ENCODE measurements at places on chromosomes 2 and 18. TPM values are rescaled to one million over a fixed set of nuclear protein-coding genes. Genes with fewer than 3 reads are reported as not detected.

- H3K4me1 ChIP-seq, result peaks cover 3% of the 10 kb centered on the region
- H3K36me3 ChIP-seq, result no peaks in the 10 kb centered on the region
- no peak overlapping the region for H3K4me3 ChIP-seq
- DNase-seq, result no peak
- no peak overlapping the region for H3K27ac ChIP-seq
- no peaks in the 10 kb centered on the region for H3K27me3 ChIP-seq
These were observed 144.7 kb downstream of the ZNF516 start for GRCh38 chr18:76350134-76351025.

GRCh38 chr2:47309952-47310800, 92.8 kb upstream of the MSH2 start:
- no peak overlapping the region for H3K4me3 ChIP-seq
- DNase-seq, result peak; percentile 62
- H3K4me1 ChIP-seq, result peaks cover 5% of the 10 kb centered on the region
- H3K27me3 ChIP-seq, result no peaks in the 10 kb centered on the region
- no peaks in the 10 kb centered on the region for H3K36me3 ChIP-seq
- H3K27ac ChIP-seq, result no peak overlapping the region

GRCh38 chr2:20584399-20585358, 66.2 kb downstream of the HS1BP3 start:
- DNase-seq, result peak; percentile 97
- no peak overlapping the region for H3K4me3 ChIP-seq
- H3K4me1 ChIP-seq, result peaks cover 36% of the 10 kb centered on the region
- peak overlapping the region; percentile 93 for H3K27ac ChIP-seq
- H3K27me3 ChIP-seq, result no peaks in the 10 kb centered on the region

- no peak for DNase-seq
- no peaks in the 10 kb centered on the region for H3K36me3 ChIP-seq
- no peak overlapping the region for H3K4me3 ChIP-seq
- H3K27ac ChIP-seq, result no peak overlapping the region
- no peaks in the 10 kb centered on the region for H3K27me3 ChIP-seq
These were observed 109.7 kb downstream of the ATL2 start for GRCh38 chr2:38267270-38267925.

- no peaks in the 10 kb centered on the region for H3K27me3 ChIP-seq
- no peak overlapping the region for H3K4me3 ChIP-seq
- no peak overlapping the region for H3K27ac ChIP-seq
- H3K36me3 ChIP-seq, result no peaks in the 10 kb centered on the region
- H3K4me1 ChIP-seq, result peaks cover 4% of the 10 kb centered on the region
These were observed 1.7 kb downstream of the MRPS9 start for GRCh38 chr2:105039559-105039958.

DNA sequence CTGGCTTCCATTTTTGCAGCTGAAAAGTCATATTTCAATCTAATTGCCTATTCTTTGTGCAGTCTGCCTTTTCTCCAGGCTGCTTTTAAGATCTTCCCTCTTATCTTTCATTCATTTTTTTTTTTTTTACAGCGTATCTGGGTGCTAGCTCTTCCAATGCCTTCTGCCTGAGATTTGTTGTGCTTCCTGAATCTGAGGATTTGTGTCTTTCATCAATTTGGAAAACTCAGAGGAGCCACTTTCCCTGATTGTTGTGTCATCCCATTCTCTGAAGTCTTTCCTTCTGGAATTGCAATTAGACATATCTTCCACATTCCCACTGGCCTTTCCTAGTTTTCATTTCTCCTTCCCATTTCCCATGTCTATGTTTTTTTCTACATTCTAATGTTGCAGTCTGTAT, 21.9 kb upstream of the ACKR3 start:
- no peaks in the 10 kb centered on the region for H3K4me1 ChIP-seq
- H3K27me3 ChIP-seq, result no peaks in the 10 kb centered on the region
- H3K36me3 ChIP-seq, result no peaks in the 10 kb centered on the region
- H3K27ac ChIP-seq, result no peak overlapping the region

GRCh38 chr2:23555944-23556343, 171.0 kb downstream of the KLHL29 start:
- H3K4me3 ChIP-seq, result no peak overlapping the region
- no peak overlapping the region for H3K27ac ChIP-seq
- H3K27me3 ChIP-seq, result no peaks in the 10 kb centered on the region

GRCh38 chr18:45343365-45343764, 271.9 kb upstream of the SLC14A2 start:
- DNase-seq, result no peak
- no peak overlapping the region for H3K4me3 ChIP-seq
- H3K27me3 ChIP-seq, result no peaks in the 10 kb centered on the region
- H3K27ac ChIP-seq, result no peak overlapping the region
- H3K36me3 ChIP-seq, result no peaks in the 10 kb centered on the region

DNA sequence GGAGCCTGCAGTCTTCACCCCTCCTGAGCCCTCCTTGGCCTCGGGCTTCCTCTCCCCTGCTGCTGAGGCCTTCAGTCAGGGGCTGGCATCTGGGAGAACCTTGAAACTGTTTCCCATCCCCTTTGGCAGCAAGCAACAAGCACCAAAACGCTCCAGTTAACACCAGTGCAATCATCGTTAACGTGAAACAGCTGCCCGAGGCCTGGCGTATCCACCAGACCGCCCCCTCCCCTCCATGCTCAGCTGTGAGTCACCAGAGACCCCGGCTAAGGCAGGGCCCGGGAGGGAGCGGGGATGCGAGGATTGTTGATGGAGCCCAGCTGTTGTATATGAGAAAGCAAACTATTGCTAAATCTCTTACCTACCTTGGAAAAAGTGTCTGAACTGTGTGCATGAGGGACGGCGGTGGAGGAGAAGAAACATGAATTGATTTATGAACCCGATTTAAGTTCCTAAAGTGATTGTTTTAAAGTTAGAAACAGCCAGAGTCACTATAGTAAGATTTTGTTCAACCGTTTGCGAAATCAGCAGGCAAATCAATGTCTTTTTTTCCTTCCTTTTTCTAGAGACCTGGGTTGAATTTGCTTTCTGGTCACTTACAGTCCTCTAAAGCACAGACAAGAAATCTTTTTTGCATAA, 5.2 kb downstream of the ZFP36L2 start:
- peak overlapping the region; percentile 35 for H3K4me3 ChIP-seq
- H3K27ac ChIP-seq, result peak overlapping the region; percentile 84
- no peaks in the 10 kb centered on the region for H3K27me3 ChIP-seq
- peaks cover 19% of the 10 kb centered on the region for H3K4me1 ChIP-seq
- peaks cover 8% of the 10 kb centered on the region for H3K36me3 ChIP-seq

Gene ASB18
- not detected for total RNA-seq

Gene DSG2
- total RNA-seq, result 0.33 TPM

Gene IL1R2
- total RNA-seq, result 1.0 TPM

- H3K27me3 ChIP-seq, result no peaks in the 10 kb centered on the region
- no peak overlapping the region for H3K27ac ChIP-seq
- DNase-seq, result no peak
- H3K4me1 ChIP-seq, result peaks cover 20% of the 10 kb centered on the region
- peaks cover 15% of the 10 kb centered on the region for H3K36me3 ChIP-seq
These were observed 11.2 kb downstream of the TMEM127 start for GRCh38 chr2:96254571-96254970.

Gene EDAR
- not detected for total RNA-seq

DNA sequence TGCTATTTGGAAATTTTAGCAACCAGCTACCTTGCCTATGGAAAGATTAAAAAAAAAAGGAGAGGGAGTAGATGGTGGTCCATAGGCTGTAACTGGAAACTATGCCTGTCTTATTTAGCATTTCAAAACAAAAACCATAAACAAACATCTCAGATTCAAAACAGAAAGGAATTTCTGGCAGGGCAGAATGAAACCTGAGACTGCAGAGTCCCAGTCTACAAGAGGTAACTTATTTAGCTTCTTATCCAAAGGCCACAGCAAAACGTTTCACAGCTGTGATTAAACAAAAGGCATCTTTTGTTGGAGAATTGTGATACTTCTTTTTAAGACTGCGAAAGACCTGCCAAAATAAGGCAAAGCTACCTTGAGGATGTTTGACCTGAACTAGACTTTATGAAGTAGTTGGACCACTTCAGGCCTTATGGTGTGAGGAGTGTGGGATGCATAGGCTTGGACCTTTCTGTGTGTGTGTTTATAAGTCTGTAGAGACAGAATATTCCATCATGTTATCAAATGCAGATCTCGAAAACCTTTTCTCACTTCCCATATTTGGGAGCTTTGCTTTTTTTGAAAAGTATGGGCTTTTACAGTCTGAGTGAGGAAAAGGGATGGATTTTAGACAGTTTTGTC, 11.0 kb downstream of the CRIM1 start:
- peaks cover 3% of the 10 kb centered on the region for H3K36me3 ChIP-seq
- peaks cover 58% of the 10 kb centered on the region for H3K4me1 ChIP-seq
- H3K27me3 ChIP-seq, result no peaks in the 10 kb centered on the region
- H3K27ac ChIP-seq, result peak overlapping the region; percentile 29

- no peak overlapping the region for H3K4me3 ChIP-seq
- no peak overlapping the region for H3K27ac ChIP-seq
- H3K27me3 ChIP-seq, result no peaks in the 10 kb centered on the region
- H3K4me1 ChIP-seq, result no peaks in the 10 kb centered on the region
These were observed 165.5 kb upstream of the ACVR2A start for GRCh38 chr2:147679191-147679954.

Gene ANKRD30BL
- total RNA-seq, result not detected

- peaks cover 41% of the 10 kb centered on the region for H3K27me3 ChIP-seq
- peak overlapping the region; percentile 32 for H3K4me3 ChIP-seq
- H3K4me1 ChIP-seq, result peaks cover 9% of the 10 kb centered on the region
- H3K27ac ChIP-seq, result no peak overlapping the region
- peak; percentile 11 for DNase-seq
- no peaks in the 10 kb centered on the region for H3K36me3 ChIP-seq
These were observed 622 bp downstream of the LRP2 start for GRCh38 chr2:169361706-169362117.

DNA sequence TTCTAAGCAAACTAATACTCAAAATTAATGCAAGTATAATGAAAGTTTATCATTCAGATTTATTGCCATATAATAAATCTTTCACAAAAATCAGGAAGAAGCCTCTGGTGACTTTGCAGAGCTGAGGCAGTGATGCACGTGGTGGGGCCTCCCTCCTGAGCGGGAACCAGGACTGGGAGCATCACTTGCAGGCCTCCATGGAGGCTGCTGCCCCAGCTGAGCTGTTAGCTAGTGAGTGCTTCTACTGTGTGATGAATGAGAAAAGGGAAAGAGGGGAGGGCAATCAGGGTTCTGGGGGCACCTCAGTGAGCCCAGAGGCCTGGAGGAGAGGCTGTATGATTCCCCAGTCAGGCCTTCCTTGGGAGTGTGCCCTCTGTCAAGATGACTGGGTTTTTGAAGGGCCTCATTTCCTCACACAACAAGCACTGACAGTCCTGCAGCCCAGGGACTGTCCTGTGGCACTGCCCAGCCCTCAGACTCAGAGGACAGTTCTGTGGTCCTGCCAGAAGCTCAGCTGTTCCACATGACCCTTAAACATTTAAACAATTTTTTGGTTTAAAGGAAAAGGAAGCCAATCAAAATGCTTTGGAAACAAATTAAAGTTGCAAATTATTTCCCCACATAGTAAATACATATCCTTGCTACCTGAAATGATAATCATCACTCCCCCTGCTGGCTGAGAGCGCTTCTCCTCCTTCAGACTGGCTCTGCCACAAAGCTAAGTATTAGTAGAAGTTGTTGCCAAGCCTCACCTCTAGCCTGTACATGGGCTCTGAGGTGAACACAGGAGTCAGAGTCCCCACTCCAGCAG, 90.9 kb upstream of the SMAD7 start:
- H3K4me3 ChIP-seq, result no peak overlapping the region
- peak; percentile 67 for DNase-seq
- no peaks in the 10 kb centered on the region for H3K4me1 ChIP-seq
- H3K27ac ChIP-seq, result no peak overlapping the region
- H3K27me3 ChIP-seq, result no peaks in the 10 kb centered on the region

DNA sequence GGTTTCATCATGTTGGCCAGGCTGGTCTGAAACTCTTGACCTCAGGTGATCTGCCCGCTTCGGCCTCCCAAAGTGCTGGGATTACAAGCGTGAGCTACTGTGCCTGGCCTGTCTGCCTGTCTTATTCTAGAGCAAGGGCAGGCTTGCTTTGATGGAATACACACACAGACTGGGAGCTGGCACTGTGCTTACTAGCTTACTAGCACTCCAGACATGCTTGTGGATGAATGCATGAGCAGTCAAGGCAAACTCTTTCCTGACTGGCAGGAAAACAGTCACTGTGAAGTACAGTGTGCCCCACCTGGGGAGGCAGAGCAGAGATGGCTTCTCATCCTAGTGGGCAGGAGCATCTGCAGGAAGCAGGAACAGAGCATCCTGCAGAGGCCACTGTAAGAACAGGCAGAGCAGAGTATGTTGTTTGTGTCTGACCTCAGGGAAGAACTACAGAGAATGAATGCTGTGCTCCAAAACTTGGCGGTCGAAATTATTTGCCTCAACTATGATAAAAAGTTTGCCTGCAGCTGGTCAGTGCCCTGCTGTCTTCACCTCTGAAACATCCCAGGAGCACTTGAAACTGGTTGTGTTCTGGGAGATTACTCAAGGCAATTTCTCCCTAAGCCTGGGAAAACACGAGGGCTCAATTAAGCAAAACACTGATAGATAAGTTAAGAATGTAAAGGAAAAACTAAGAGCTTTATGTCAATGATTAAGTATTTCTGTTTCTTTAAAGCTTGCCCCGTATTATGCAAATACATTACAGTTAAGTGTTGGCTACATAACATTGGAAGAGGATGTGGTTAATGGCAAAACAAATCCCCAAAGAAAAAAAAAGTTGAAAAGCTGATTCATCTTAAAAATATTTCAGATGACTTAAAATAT, 102.4 kb downstream of the VAPA start:
- no peak overlapping the region for H3K4me3 ChIP-seq
- H3K27ac ChIP-seq, result peak overlapping the region; percentile 66
- no peaks in the 10 kb centered on the region for H3K27me3 ChIP-seq
- peaks cover 18% of the 10 kb centered on the region for H3K4me1 ChIP-seq
- peak; percentile 96 for DNase-seq

Gene DSC1
- not detected for total RNA-seq

- no peak overlapping the region for H3K27ac ChIP-seq
- H3K27me3 ChIP-seq, result no peaks in the 10 kb centered on the region
- no peak overlapping the region for H3K4me3 ChIP-seq
- H3K4me1 ChIP-seq, result peaks cover 10% of the 10 kb centered on the region
- H3K36me3 ChIP-seq, result no peaks in the 10 kb centered on the region
These were observed 126.7 kb upstream of the ITGB6 start for GRCh38 chr2:160326786-160327185.

GRCh38 chr2:151083856-151084795, 177.5 kb downstream of the RBM43 start:
- no peak overlapping the region for H3K4me3 ChIP-seq
- no peaks in the 10 kb centered on the region for H3K36me3 ChIP-seq
- DNase-seq, result no peak
- no peaks in the 10 kb centered on the region for H3K4me1 ChIP-seq

Gene FEV
- total RNA-seq, result not detected

DNA sequence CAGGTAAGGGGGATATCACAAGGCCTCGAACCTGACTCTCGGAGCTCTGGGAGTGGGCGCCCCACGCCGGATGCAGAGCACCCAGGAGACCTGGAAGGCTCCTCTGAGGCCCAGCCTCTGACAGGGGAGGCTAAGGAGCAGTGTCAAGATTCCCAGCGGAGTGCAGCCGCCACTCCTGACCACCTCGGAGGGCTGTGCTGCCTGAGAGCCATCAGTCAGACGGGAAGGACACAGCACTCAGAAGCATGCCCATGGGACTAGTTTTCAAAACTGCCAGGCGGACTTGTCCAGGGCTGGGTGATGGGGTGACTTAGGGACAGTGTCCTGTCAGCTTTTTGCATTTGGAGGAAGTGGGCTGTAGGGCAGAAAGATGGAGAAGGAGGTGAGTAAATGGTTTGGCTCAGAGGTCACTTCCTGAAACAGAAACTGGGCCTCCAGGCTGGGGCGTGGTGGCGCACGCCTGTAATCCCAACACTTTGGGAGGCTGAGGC, 34.6 kb upstream of the B3GNT7 start:
- H3K27me3 ChIP-seq, result no peaks in the 10 kb centered on the region
- H3K27ac ChIP-seq, result no peak overlapping the region
- no peak for DNase-seq
- H3K4me1 ChIP-seq, result no peaks in the 10 kb centered on the region
